Hepatocyte (in vitro differentiated cells): ENCODE measurements at places on chromosomes 5 and 9.

GRCh38 chr5:2141254-2142000 lies 258.7 kb upstream of the IRX4 start:
- DNase-seq: no peak

GRCh38 chr5:134355681-134356080 lies 11.3 kb downstream of the CDKL3 start:
- DNase-seq: no peak

DNA sequence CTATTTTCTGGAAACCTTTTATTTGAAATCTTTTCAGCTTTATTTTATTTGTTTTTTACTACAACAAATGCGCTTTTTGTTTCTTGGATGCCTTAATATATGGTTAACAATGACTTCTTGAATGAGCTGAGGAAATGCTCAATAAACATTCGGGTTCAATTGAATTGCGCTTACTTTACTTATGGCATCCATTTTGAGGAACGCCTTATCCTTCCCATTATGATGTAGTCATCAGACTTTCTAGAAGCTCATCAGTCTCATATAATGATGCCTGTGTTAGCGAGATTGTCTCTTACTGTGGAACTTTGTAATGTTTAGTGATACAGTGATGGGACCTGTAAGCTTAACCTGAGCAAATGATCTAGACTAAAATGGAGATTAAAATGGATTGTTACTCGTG lies 916 bp downstream of the SHLD3 start:
- DNase-seq: no peak

DNA sequence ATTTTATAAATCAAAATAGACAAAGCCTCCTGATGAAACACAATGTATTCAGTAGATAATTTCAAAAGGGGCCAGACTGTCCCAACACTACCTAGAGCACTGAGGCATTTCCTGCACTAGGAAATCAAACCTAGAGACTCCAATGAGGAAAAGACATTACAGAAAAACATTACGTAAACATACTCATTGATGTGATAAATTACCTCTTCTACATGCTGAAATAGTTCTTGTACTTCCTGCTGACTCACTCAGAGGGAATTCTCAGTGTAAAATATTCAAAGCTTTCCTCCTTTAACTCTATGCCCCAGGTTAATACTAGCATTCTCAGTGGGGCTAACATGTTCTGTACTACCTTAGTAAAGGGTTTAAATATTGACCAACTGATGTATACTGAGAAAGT lies 178.0 kb downstream of the ESM1 start:
- peak; percentile 45 for DNase-seq

DNA sequence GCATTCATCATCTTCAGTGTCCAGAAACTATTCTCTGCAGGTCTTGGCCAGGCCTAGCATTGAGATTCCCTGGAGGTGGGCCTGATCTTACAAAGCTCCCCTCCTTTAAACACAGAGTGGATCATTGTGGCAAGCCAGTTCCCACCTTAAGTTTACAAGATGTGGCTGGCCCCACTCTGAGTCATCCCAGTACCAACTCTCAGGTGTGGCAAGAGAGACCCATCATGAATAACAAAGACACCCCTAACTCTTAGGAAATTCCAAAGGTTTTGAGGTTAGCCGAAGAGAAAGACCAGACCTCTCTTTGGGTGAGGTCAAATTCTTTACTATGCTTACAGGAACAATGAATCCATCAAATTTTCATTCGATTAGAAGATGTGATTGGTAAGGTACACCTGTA lies 78.2 kb downstream of the RFK start:
- no peak for DNase-seq

GRCh38 chr5:38535248-38535750 lies 21.1 kb downstream of the LIFR start:
- peak; percentile 51 for DNase-seq

DNA sequence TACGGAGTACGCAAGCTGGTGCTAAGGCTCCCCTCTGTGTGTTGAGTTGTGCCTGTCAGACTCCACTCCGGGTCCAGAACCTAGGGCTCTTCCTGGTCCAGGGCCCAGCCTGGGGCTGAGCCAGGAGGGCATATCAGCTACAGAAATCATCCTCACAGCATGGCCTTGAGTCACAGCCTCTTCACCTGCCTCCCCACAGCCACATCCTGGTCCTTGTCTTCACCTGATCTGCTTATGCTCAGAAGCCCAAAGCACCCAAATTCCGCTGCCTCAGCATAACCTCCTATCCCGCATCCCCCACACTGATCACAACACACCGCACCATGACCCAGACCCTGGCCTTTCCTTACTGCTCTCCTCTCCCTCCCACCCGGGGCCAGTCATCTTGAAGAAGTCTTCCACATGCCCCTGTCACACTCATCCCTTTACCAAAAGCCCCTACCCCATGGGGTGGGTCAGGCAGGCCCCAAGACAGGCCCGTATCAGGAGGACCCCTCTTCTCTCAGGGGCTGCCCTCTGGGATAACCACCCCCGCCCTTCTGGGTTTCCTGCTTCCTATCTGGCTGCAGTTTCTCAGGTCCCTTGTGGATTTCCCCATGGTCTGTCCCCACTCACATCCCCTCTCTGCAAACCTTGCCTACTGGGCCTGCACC lies 1.3 kb upstream of the IL3 start:
- DNase-seq: no peak

DNA sequence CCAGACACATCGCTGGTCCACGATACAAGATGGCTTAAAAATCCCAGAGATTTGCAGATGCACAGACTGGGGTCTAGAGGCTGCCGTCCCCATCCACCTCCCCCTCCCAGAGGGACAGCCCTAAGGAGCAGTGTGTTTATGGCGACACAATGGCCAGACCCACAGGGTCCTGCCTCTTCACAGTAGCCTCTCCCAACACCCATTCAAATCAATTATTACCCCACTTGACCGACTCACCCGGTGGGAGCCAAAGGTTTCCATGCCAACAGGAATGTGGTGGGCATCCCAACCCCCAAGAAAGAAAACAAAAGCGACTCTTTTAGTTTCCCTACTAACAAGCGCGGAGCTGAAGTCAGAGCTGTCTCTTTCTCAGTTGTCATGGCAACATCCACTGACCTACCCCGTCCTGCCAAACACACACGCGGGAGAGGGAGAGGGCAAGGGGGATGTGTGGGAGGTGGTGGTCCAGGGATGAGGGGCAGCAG lies 209.0 kb downstream of the TTLL11 start:
- peak; percentile 24 for DNase-seq

DNA sequence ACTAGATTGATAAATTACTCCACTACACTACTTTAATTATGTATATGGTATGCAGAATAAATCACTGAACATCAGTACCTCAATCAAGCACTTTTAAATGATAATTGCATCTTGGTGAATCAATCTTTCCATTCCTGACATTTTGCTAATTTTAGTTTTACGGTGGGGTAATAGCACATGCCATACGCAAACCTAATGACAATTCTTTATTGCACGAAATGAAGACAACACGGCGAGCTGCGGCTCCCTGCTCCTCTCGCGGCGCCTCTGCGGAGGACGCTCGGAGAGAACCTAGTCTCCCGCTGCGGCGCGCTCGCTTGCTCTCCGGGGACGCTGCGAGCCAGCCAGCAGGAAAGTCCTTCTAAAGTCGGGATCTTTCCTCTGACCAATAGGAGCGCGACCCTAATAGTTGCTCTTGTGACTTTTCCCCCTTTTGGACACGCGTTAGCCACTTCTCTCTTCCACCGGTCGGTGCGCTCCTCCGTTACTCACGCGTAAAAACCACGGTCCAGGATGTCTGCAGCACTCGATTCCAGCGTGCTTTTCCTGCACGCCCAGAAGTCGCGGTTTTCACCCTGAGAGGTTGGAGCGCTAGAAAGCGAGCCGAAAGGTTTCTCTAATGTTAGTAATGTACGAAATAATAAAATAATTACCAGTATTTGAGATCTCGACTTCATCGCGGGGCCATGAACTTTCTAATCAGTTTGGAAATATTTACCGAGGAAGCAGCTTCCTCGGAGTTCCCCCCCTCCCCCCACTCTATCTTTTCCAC lies 1.0 kb upstream of the MEF2C start:
- peak; percentile 60 for DNase-seq

- DNase-seq: no peak
Measured at GRCh38 chr5:140371356-140372151, 11.6 kb downstream of the SLC4A9 start.

GRCh38 chr9:34291023-34291422 lies 38.0 kb downstream of the KIF24 start:
- no peak for DNase-seq

- DNase-seq: no peak
Measured at GRCh38 chr5:17309462-17309861, 92.0 kb downstream of the BASP1 start.

DNA sequence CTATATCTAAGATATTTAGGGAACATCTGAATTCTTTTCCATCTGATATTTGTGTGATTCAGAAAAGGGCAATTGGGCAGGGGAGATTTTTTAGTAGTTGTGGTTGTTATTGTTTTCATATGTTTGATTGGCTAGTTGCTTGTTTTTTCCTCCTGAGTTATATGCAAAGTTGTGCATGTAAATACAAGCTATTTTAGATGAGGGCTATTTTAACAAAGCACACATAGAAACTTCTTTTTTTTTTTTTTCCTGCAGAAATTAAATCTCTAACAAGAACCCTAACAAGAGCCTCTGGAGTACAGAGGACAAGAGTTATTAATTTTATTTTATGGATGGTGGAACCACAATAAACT lies 559.1 kb downstream of the CETN3 start:
- no peak for DNase-seq

DNA sequence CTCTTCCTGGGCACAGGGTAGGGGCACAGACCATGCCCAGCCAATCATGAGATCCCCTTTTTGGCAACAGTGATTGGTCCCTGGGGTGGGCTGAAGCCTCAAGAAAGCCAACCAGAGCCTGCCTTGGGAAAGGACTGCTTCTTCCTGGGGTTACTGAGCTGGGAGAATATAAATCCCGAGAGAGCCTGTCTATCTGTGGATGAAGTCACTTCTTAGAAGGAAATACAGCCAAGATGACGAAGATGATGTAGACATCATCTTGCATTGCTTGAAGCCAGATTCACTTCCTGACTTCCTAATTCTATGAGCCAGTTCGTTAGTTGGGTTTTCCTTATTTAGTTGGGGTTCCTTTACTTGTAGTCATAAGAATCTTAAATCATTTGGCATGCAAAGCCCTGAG lies 50.1 kb upstream of the PWWP2A start:
- no peak for DNase-seq

DNA sequence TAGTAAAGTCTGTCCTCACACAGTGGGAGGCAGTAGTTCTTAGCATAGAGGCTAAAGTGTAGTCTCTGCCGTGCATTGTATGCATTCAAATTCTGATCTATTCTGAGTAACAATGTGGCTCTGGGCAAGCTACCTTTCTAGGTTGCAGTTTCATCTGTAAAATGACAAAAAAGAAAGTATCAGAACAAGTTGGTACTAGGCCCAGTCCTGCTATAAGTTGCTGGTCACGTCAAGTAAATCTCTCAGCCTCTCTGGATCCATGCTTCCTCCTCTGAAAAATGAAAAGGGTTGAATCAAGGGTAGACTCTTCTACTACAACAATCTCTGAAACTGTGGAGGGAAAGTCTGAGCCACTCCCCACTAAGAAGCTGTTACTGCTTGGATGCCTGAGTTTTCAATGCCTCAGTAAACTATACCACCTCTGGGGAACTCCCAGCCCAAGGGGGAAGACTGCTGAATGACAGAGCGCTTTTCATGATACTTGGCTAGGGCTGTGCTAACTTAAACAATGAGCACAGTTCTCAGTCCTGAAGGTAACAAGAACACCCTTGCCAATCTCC lies 34.5 kb upstream of the SPARC start:
- no peak for DNase-seq

DNA sequence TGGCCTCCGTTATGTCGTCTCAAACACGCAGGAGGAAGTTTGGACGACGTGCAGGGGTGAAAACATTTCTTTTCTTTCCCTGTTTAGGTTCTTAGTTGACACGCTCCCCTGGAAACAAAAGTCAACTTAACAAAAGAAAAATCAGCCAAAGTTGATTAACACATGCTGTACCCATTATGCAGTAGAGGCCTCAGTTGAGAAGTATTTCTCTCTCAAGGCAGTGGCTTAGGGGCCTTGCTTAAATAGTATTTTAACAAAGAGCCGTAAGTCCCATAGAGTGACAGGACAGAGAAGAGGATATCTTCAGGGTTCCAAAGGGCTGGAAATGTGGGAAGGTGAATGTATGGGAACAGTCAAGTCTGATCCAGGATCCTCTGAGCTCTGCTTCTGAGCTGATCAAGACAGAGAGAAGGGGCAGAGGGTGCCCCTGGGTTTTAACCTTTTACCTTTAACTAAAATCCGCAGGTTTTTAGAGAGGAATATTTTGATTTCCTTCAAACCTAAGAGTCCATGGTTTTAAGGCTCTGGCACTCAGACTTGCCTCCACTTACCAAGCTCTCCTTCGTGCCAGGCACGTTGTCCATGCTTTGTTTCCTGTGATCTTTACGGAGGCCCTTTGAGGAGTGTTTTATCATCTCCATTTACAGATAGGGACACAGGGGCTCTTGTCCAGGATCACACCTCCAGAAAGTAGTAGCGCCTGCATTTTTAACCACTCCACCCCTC lies 629 bp upstream of the CD74 start:
- peak; percentile 3 for DNase-seq

DNA sequence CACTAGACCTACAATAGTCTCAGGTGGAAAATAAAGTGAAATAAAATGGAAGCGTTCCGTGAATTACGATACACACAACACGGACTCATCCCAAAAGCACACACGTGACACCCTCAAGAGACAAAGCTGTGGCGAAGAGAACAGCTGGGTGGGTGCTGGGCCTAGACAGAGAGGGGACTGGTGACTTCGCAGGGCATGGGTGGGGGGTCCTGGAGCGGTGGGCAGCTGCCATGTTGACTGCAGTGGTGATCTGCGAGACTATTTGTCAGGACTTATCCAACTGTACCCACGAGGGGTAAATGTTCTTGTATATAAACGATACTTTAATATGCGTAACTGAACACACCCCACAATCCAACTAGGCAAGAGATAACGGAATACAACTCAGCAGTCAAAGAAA lies 52.0 kb downstream of the GOLM1 start:
- no peak for DNase-seq

DNA sequence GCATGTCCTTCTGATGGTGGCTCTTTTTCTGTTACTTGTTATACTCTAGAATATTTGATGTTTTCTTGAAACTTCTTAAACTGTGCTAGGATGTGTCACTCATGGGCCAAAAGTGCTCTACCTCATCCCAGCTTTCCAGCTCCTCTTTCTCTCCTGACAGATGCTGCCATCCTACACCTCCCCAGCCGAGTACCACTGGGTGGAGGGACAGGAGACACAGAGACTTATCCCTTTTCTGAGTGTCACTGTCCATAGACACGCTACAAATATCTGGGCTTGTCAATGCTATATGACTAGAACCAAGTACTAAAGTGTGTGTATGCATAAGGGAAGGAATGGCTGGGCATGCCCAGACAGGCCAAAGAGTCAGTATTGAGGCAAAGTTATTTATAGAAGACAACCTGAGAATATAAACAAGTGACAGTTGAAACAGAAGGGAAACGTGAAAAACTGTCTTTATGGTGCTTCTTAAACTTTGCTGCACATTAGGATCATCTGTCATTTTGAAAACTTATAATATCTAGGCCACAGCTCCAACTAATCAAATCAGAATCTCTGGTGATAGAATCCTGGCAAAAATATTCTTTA lies 188.0 kb downstream of the CARTPT start:
- DNase-seq: no peak
